ENCODE measurements at places on chromosomes 3 and 15.

DNA sequence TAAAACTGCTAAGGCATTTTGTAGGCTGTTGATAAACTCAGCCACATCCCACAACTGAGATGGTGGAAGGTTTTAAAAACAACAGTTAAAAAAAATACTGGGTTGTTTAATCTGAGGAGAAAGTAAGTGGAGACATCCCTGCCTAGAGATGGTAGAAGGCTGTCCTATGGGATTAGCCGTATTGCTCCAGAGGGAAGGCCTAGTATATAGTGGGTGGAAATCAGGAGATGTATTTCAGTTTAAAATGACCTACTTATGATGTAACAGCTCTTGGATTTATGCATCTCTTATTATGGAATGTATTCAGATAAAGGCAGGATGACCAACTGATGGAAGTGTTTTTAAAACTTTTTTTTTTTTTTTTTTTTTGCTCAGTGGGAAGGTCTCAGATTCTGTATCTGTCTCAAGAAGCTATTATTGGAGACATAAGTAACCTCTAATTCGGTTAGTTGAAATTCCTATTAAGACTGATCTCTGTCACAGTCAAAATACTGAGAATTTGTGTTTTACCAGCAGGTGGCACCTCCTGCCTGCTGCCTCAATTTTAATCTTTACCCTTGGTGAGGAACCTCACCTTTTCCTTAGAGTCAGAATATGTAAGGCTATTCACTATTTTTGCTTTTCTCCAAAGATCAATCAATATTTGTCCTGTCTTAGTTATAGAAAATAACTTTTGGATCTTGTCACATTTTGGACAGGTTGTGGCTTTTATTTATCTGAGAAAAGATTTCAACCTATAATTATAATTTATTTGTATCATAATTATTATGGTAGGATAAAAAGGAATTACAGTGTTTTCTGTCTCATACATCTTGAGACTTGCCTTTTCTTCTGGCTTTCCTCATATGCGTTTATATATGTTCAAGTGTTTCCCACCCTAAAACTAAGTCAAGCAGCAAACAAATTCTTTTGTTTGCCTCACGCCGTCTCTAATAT is 63.0 kb downstream of the VPS8 start:
- no peak for DNase-seq

DNA sequence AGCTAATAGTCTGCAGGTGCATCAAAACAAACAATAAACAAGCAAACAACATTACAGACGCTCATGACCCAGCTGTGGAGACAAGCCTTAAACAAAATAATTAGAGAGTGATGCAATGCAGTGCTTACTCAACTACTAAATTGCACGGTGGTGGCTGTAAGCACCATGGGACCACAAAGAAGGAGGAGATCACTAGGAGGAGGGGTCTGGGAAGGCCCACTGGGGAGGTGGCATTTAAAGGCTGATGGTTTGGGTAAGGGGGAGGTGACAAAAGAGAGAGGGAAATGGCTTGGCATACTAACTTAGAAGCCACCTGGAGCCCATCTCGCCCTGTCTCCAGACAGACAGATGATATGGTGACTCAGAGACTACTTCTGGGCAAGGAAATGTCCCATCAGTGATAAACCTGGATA is 516.7 kb downstream of the FOXP1 start:
- DNase-seq: no peak

- no peak for DNase-seq
These were observed 61.9 kb upstream of the PHLDB2 start for GRCh38 chr3:111797171-111797615.

DNA sequence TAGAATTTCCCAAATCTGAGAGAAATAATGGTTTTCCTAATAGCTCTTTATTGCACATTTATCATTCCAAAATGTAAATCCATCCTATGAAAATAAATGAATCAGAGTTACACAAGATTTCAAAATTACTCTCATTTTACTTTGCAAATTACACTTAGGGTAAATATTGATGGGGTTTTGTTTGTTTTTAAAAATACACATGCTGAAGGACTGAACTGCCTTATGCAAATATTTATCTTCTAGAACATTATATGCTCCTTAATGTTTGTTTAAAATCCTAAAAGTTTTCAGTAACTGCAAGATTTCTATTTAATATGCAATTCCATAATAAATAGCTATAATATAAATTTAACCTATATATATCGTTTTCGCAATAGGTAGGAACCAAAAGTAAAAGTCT is 38.2 kb downstream of the FOXP1 start:
- no peak for DNase-seq

All from coronary artery (tissue), 2 donors.